ENCODE measurements at places on chromosomes 2 and 18. TPM values are rescaled to one million over a fixed set of nuclear protein-coding genes. Genes with fewer than 3 reads are reported as not detected.

Gene GCKR
- not detected for total RNA-seq

Gene EIF2AK2
- total RNA-seq: 13.4 TPM

Gene PLEKHH2
- total RNA-seq: 4.8 TPM

Gene GPR35
- 0.56 TPM for total RNA-seq

Gene UCN
- total RNA-seq: 2.6 TPM

Gene COL4A4
- 10.0 TPM for total RNA-seq

Gene INPP5D
- 2.9 TPM for total RNA-seq

Gene UGT1A8
- total RNA-seq: not detected

Gene KLHL41
- total RNA-seq: 122 TPM

Gene PLCL1
- total RNA-seq: 32.0 TPM

Gene CNNM4
- total RNA-seq: 22.1 TPM

Gene ARHGEF33
- total RNA-seq: 1.0 TPM

Gene PLCD4
- 0.70 TPM for total RNA-seq

Gene B3GNT7
- 4.0 TPM for total RNA-seq

Gene CXCR1
- total RNA-seq: 0.78 TPM

Gene GNLY
- total RNA-seq: not detected

Gene RNMT
- 28.9 TPM for total RNA-seq

Gene CYP27A1
- 17.2 TPM for total RNA-seq

Gene GKN1
- not detected for total RNA-seq

Gene PGAP1
- total RNA-seq: 10.5 TPM

Gene C2orf72
- total RNA-seq: not detected

Gene FBXO36
- total RNA-seq: 0.98 TPM

Gene HS1BP3
- total RNA-seq: 26.0 TPM

Gene SCN2A
- 0.39 TPM for total RNA-seq

Gene MYL1
- total RNA-seq: not detected

Gene SCN7A
- total RNA-seq: 30.6 TPM

Gene MREG
- 0.41 TPM for total RNA-seq

Gene COLEC12
- 15.3 TPM for total RNA-seq

Gene CLIP4
- total RNA-seq: 71.0 TPM

Gene FECH
- total RNA-seq: 62.7 TPM

Gene LIMS3
- total RNA-seq: 4.4 TPM

Gene DNAH6
- total RNA-seq: 0.24 TPM

Gene CD207
- not detected for total RNA-seq

Gene CRYGC
- not detected for total RNA-seq

Gene BIN1
- total RNA-seq: 15.3 TPM

Gene LIPT1
- 5.2 TPM for total RNA-seq

Gene TMEM127
- total RNA-seq: 95.2 TPM

Gene IL36A
- not detected for total RNA-seq

Gene CRACDL
- total RNA-seq: 5.3 TPM

Gene RGPD3
- total RNA-seq: 0.48 TPM

Gene MTX2
- 73.5 TPM for total RNA-seq

Gene C2orf80
- total RNA-seq: not detected

Gene RNF125
- 1.7 TPM for total RNA-seq

Gene ADD2
- 1.4 TPM for total RNA-seq

Gene CCDC68
- 8.0 TPM for total RNA-seq

Gene KCNG2
- not detected for total RNA-seq

Gene YWHAQ
- total RNA-seq: 139 TPM

Gene HOXD12
- not detected for total RNA-seq

Gene LRRC30
- not detected for total RNA-seq

Gene ABCA12
- total RNA-seq: 0.04 TPM

Gene TLX2
- total RNA-seq: not detected

Gene CDK5R2
- total RNA-seq: not detected

Gene DPP4
- 4.5 TPM for total RNA-seq

Gene UPP2
- total RNA-seq: not detected
